T-helper 2 cell treated with Interferon-gamma antibody and Interleukin-4, amounts not matched to agents 5 μg/mL and 100 μg/mL, for 36 hours (primary cell): ENCODE measurements at places on chromosomes 7 and 10.

- DNase-seq: no peak
Measured at GRCh38 chr7:94351703-94352102, 43.0 kb upstream of the COL1A2 start.

GRCh38 chr10:31650010-31650409, 278.6 kb downstream of the ARHGAP12 start:
- DNase-seq: no peak

DNA sequence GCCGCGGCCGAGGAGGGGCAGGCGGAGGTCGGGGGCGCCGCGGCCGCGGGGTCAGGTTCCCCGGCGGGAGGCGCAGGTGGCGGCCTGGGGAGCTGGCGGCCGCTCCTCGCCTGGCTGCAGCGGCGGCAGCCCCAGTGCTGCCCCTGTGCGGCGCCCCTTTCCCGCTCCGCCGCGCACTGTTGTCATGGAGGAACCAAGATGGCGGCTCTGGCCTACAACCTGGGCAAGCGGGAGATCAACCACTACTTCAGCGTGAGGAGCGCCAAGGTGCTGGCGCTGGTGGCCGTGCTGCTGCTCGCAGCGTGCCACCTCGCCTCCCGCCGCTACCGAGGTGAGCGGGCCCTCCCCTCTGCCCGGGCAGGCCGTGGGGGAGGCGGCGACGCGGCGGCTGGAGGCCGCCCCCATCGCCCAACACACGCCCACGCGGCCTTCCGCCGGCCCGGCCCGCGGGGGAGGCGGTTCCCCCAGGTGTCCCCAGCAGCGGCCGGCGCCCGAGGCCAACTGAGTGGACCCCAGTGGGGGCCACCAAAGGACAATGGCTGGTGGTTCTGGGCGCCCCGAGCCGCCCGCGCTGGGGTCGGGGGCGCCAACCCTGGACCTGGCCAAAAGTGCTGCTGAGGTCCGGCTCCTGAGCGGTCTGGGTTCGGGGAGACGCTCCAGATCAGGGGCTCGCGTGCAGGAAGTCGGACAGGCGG, 425 bp downstream of the CASD1 start:
- DNase-seq: peak; percentile 63

DNA sequence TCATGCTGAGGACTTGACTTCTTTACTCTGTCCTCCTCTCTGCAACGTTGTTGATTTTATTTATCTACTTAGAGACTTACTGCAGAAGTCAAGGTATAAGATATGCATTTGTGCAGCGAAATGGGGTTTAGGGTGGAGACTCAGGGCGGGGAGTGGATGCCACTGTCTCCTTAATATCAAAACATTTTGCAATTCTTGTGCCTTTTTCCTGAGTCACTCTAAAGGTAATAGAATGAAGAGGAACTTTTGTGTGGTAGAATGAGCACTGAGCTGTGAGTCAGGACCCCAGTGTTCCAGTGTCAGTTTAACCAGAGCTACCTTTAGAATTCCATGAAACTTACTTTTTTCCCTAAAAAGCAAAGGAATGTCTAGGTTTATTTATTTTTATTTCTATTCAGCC, 78.2 kb downstream of the VTI1A start:
- no peak for DNase-seq

DNA sequence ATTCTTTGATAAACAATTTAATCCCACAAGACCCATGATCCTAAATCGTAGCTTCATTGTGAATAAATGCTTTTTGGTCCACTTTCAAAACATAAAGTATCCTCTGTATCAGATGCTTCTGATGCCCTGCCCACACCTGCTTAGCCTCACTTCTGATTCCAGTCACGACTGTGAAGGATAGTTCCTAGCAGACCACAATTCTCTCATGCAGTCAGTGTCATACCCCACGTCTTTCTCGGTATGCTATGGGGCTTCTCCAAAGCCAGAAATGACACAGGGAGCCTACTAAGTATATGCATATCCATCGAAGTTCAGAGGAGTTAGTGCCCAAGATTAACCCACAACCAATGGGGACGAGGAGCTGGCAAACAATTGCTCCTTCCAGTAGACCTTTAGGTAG, 27.6 kb upstream of the CTNNA3 start:
- DNase-seq: no peak

- no peak for DNase-seq
Measured at GRCh38 chr10:19929506-19930140, 113.4 kb downstream of the PLXDC2 start.

GRCh38 chr7:121278120-121279021, 50.4 kb upstream of the WNT16 start:
- DNase-seq: no peak

DNA sequence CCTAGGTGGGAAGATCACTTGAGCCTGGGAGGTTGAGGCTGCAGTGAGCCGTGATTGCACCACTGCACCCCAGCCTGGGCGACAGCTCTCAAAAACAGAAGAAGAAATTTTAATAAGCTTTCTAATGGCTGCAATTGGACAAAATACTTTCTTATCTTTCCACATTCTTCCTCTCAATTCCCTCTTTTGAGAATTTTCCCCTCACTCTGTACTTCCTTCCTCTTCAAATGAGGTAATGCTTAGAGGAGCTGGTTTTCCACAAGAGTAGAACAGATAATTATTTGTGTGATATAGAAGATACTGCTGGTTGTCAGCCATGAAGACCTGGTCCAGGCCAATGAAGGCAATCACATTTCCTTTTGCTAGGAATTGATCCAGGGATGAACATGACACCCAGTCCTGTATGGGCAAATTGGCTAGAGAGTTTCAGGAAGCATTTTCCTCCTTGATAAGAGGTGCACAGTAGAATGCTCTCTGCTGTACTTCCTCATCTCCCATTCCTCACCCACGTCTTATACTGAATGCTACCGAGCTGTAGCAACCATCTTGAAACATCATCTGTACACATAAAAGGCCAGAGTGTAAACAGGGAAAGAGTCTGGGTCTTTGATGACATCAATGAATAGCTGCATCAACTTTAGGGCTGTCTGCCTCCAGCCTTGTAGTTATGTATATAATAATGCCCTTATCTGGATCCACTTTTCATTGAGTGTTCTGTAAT, 103.9 kb downstream of the CDK6 start:
- no peak for DNase-seq

GRCh38 chr7:31882187-31882586, 188.0 kb downstream of the PDE1C start:
- DNase-seq: no peak

DNA sequence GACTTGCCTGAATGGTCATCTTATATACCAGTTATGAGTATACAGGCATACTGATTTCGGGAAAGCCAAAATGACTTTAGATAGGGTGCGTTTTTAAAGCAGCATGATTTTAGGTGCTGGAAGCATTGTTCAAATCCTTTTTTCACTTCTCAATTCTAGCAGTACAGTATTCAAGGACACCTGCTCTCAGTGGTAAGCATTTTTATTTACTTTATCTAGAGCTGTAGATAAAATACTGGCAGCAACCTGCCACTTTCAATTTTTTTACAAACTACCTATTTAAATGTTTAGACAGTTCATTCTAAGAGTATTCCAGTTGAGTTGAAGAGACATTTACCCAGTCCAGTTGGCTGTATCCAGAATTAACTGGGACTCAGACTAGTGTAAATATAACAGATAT, 33.6 kb downstream of the TMEM106B start:
- DNase-seq: no peak

DNA sequence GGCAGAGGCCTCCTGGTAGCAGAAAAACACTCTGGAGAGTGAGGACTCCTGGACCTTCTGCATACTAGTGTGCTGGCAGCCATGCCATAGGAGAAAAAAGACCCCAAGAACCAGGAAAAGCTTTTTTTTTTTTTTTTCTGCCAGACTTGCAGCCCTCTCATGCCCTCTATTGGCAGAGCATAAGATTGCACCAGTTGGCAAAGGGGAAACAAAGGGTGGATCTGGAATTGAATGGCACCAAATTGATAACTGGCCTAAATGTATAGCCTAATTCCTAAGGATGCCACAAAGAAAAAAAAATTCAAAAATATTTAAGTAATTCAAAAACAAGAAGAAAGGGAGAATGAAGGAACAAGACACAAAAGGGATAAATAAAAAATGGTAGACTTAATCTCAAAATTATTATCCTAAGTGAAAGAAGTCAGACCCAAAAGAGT, 112.5 kb upstream of the GHITM start:
- no peak for DNase-seq

GRCh38 chr7:81211204-81211933, 292.5 kb upstream of the SEMA3C start:
- no peak for DNase-seq

DNA sequence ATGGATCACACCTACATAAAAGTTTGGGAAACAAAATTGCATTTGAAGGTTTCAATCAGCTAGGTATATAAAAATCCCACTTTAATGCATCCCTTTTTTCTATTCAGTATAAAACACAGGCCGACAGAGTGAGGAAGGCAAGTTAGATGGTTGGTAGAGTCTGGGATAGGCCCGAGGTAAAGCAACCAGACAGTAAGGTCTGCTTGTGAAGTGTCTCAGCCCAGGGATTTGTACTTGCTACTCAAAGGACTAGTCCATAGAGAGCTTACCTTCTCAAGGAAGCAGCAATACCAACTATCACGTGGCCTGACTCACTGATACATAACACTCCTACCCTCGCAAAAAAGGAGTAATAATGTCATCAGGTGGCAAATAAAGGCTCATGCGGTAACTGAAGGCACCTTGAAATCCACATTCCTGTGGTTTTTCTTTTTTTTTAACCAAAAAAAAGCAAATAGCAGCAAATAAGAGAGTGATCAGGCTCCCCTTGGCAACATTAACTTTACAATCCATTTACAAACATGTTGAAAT, 56.2 kb upstream of the ATP6V0A4 start:
- no peak for DNase-seq

GRCh38 chr7:150851492-150852370, 586 bp upstream of the AOC1 start:
- DNase-seq: no peak

DNA sequence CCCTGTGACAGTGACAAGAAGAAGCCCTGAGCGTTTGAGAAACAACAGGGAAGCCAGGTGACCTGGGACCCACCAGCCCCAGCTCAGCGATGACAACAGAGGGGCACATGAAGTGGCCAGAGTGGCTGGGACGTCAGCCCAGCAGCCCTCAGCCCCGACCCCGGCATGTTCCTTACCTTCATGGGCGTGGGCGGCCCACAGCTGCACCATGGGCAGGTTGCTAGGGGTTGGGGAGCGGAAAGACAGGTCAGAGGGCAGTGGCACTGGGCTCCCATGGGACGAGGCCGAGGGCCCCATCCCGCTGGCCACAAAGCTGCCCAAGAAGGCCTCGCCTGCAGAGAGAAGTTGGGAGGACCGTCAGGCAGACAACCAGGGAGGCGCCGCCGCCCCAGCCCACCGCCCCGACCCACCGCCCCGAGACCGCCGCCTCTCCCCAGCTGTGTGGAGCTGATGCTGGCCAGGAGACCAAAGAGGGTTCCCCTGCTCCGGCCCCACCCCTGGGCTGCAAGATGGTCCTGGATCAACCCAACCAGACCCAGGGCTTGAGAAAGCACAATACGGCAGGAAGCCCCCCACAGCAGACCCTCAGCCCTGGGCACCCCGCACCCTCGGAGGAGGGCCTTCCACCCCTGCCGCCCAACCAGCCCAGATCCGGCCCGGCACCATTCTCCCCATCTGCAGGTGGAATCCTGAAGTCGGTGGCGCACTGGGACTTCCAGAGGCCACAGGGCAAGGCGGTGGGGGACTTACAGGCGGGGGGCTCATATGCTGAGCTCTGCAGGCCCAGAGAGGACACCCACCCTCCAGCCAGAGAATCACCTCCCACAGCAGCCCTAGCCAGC, 29.1 kb downstream of the TNRC18 start:
- DNase-seq: no peak

DNA sequence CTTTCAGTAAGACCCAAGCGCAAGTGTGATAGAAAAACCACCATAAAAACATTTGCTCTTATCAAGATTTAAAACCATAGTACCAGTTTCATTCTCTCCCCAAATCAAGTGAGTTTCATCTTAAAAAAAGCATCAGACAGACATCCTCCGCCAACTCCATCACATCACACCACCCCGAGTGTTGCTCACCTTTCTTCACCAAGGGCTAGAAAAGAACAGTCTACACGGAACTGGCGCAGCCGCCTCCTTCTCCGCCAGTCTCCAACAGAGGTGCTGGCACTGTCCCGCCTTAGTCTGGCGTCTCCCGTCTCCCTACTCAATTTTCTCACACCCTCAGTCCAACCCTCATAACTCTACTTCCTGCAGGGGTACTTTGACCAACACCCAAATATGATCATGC, 46.9 kb upstream of the WIPI2 start:
- no peak for DNase-seq

DNA sequence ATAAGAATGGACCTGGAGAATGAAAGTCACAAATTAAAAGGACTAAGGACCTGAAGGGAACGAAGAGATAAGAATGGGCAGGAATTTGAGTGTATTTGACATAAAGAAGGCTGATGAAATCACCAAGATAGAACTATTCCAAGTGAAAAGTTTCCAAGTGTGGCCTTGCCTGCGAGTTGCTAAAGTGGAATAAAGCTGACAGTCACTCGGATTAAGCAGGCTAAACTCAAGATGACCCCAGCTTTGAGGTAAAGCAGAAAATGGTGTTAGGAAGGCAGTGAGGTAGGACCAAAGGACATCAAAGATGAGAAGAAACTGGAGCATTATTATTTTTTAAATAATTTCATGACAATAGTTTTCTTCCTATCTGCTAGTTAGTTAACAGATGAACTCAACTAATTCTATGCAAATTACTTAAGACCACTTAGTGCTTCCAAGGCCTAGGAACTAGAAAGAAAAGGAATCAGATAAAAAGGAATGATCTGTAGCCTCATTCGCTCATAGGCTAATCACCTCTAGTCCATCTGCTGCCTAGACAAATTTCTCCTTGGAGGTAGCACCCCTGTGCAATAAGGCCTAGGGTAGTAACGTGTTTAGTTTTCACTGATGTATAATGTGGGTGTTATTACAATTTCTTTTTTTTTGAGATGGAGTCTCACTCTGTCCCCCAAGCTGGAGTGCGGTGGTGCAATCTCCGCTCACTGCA, 34.5 kb downstream of the EZH2 start:
- DNase-seq: no peak

DNA sequence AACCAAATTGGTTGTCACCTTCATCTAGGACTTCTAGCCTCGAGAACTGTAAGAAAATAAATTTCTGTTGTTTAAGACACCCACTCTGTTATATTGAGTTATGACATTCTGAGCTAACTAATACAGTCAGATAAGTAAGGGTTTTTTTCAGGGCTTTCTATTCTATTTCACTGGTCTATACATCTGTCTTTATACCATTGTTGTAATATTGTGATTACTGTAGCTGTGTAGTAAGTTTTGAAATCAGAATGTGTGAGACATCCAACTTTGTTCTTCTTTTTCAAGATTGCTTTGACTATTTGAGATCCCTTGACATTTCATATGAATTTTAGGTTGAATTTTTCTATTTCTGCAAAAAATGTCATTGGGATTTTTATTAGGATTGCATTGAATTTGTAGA, 7.5 kb downstream of the IFIT1 start:
- DNase-seq: no peak

DNA sequence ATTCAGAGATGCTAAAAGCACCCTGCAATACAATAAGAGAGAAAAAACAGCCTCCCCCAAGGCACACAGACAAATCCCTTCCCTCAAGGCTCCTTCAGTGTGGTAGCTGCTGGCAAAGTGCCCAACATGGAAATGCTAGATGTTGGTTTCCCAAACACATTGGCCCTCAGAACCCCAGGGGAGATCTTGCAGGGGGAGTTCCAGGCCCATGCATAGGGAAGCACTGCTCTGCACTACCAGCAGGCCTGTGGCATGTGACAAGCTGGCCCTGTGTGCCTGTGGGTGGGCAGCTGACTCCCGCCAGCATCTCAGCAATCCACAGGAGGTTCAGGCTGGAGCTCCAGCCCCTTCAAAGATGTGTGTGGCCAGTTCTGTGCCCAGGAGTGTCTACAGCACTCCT, 16.8 kb upstream of the CSGALNACT2 start:
- DNase-seq: no peak
